ENCODE measurements at places on chromosomes 4 and X.

DNA sequence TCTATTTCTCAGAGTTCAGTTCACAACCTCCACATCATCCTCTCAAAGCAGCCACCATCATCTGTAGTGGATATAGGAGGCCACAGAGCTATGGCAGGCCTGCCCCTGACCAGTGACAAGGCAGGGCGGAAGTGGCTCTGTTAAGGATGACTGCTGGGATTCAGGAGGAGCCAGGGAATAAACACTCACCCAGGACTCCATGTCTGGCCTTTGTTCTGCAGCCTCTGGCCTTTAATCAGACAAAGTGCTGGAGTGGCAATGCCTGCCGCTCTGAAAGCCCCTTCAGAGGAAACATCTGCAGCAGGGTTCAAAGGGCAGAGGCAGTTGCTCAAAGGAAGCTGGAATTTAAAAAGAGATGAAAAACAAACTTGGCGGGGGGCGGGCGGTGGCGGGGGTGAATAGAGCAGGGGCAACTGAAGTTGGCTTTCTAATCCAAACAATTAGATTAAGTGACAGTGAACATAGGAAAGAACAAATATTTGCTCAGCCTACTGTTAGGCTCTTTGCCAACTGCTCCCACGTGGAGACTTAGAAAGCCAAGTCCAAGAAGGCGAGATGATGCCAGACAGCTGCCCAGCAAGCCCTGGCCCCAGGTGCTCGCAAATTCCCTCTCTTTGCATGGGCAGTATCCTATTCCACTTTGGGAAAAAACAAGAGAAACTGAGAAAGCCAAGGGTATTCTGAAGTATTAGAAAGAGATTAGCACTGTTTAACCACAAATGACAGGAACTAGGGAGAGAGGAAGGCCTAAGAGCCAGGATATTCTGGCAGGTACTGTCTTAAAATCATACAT is 5.5 kb downstream of the MPP1 start:
- no peak for DNase-seq

DNA sequence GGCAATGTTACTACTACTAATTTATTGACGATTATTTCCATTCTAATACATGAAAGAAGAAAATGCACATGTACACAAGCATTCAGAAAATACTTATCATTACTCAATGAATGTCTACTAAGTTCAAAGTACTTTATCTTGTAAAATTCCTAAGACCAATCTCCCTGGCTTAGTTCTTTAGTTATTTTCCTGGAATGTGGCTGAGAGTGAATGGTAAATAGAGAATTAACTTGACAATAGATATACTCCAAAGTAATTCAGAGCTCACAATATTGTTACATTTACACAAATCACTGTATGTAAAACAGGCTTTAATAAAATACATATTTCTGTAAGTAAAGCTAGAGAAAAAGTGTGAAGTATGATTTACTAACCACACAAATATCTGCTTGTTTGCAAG is 79.7 kb downstream of the PDS5A start:
- DNase-seq, result no peak

- peak; percentile 43 for DNase-seq
Measured at GRCh38 chrX:109472939-109473735, 8.7 kb downstream of the GUCY2F start.

DNA sequence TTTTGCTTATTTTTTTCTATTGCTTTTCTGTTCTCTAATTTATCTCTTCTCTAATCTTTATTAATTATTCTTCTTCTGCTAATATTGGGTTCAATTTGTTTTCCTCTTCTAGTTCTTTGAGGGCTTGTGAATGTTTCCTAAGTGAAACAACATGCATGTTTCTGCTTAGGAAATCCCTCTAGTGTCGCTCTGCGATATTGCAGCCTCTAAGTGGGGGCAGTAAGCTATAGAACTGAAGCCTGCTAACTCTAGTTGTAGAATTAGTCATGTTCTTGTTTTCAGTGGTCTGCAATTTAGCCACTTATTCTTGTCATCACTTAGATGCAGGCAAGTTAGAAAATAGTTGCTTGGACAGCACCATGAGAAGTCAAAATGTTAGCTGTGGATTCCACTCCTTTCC is 222.6 kb downstream of the SPIN4 start:
- DNase-seq, result peak; percentile 32

DNA sequence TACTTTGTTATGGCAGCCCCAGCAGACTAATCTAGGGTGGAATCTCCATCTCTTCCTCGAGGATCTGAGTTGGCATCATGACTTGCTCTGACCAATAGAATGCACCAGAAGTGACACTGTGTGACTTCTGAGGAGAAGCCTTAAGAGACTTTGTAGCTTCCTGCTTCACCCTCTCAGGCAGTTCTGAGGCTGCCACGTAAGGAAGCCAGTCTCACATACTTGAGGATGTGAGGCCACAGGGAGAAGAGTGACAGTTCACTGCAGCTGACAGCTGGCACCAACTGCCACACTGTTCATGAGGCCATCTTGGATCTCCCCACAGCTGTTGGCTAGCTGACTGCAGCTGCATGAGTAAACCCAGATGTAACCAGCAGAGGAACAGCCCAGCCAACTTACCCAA is 29.3 kb upstream of the BCOR start:
- peak; percentile 74 for DNase-seq

GRCh38 chr4:11799196-11799595 is 370.5 kb upstream of the HS3ST1 start:
- no peak for DNase-seq

- DNase-seq, result no peak
Measured at GRCh38 chr4:110867251-110867960, 244.5 kb upstream of the PITX2 start.

GRCh38 chr4:2253160-2254084 is 8.5 kb downstream of the MXD4 start:
- DNase-seq, result no peak

DNA sequence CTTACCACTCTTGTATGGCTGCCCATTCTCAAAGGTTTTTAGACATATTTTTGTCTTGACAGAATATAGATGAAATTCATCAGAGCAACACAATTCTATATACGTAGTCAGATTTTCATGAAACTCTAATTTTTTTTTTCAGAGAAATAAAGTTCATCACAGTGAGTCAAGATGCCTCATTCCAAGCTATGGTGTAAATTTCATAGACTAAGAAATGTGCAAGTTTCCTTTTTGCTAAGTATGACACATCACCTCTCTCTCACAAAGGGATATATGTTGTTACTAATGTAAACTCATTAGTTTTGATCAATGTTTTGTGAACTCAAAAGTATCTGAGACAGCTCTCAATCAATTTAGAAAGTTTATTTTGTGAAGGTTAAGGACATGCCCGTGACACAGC is 60.4 kb upstream of the ATXN3L start:
- no peak for DNase-seq

DNA sequence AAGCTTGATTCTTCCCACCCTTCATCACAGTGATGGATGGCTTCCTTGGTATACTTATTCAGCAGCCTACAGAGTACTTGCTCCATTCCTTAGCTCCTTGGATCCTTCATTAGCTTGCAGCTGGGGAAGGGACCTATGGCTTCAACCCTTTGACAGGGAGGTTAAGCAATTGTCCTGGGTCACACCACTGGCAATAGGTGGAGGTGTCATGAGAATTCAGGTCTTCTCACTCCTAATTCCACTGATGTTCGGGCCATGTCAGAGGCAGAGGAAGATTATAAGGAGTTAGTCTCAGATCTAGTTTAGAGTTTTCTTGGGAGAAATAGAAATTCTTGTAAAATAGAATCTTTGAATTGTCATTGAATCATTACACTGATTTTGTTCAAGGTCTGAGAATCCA is 24.5 kb downstream of the EREG start:
- DNase-seq, result no peak

GRCh38 chr4:177740563-177740962 is 298.3 kb upstream of the AGA start:
- no peak for DNase-seq

GRCh38 chrX:18707426-18708049 is at the start of gene PPEF1:
Gene PPEF1 (plus strand): TSS chrX:18707645. CDS start chrX:18707781, 136 bp downstream.
- peak; percentile 7 for DNase-seq

GRCh38 chrX:68848189-68848940 is 19.5 kb downstream of the EFNB1 start:
- no peak for DNase-seq

DNA sequence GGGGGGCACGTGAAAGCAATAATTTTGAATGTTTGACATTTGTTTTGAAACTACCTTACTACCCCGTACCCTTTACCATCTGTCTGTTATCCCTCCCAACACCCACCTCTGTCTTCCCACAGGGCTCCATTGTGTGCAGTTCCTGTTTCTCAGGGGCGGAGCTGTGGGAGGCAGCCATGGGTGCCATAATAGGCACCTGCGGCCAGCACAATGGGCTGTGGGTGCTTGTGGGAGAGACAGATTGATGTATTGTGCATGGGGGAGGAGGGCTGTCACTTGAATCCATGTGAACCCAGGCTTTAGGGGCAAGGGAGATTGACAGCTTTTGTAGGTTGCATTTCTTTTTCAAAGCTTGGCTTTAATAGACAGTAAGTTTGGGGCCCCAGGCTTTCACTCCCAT is 122.6 kb upstream of the CXorf66 start:
- DNase-seq, result no peak

DNA sequence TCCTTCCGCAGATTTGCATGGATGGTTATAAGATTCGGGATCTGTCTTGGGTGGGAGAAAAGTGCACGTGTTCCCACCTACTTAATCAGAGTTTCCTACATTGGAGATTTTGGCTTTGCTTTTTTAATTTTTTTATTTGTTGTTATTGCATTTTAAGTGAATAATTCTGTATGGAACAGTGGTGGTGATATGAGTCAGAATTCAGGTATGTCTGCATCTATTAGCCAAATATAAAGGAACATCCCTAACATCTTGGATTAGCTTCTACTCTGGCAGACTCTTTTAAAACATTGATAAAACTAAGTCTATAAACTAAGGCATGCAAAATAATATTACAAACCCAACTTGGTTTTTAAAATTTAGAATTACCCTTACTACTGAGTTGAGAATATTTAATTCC is 659.8 kb upstream of the EPHA5 start:
- DNase-seq, result no peak

- DNase-seq, result no peak
Measured at GRCh38 chr4:12359420-12359819, 930.7 kb upstream of the HS3ST1 start.

GRCh38 chr4:24557026-24558025 is 27.0 kb downstream of the DHX15 start:
- DNase-seq, result peak; percentile 48

DNA sequence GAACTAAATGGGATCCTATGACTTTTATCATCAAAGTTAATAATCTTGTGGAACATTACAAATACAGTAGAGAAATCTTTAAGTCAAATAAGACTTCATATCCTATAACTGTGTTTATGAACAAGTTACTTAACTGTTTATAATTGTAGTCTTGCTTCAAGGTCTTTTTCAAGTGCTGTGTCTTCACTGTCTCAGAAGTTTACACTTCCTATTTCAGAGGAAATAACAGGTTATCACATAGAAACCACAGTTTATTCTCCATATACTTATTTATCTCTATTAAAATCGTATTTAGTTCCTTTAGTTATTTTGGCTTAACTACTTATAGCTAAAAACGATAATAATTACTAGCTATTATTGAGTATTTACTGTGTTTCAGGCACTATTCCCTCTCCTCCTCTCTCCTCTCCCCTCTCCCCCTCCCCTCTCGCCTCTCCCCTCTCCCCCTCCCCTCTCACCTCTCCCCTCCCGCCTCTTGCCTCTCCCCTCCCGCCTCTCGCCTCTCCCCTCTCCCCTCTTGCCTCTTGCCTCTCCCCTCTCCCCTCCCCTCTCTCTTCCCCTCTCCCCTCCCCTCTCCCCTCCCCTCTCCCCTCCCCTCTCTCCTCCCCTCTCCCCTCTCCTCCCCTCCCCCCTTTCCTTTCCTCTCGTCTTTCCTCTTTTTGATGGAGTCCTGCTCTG is 63.7 kb downstream of the RBPJ start:
- no peak for DNase-seq

- DNase-seq, result peak; percentile 77
Measured at GRCh38 chr4:53804719-53805118, 213.4 kb upstream of the LNX1 start.

GRCh38 chrX:121256647-121257046 is 209.2 kb downstream of the GLUD2 start:
- no peak for DNase-seq
